ENCODE measurements at places on chromosomes 4 and X. TPM values are rescaled to one million over a fixed set of nuclear protein-coding genes. Genes with fewer than 3 reads are reported as not detected.

DNA sequence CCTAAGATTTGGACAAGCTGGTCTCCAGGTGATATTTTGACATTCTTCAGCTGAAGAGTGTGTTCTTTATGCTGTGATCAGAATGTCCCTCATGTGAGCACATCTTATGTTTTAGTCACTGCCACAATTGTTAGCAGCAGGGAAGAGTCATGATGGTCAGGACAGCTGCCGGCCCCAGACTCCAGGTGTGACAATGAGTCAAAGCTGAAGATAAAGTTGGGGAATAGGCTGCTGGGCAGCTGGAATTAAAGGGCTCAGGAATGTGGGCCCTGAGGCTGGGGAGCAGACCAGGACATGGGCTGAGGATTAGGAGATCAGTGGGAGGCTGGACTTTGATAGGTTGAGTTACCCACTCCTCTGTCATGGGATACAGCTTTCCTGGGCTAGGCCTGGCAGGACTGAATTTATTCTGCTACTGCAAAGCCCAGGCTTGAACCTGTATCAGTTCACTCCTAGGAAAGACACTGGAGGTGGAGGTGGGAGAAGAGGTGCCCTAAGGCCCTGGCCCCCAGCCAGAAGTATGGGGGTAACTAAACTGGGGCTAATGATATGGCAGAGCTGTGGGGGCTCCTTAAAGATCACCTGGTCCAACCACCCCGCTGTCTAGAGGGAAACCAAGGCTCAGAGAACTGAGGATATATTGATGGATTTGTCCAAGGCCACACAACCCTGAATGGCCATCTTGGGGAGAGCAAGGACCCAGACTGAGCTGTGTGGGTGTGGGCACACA lies 119.5 kb downstream of the PJA1 start:
- no peak for DNase-seq

Gene DYNLT3
- polyA plus RNA-seq, result 38.3 TPM

DNA sequence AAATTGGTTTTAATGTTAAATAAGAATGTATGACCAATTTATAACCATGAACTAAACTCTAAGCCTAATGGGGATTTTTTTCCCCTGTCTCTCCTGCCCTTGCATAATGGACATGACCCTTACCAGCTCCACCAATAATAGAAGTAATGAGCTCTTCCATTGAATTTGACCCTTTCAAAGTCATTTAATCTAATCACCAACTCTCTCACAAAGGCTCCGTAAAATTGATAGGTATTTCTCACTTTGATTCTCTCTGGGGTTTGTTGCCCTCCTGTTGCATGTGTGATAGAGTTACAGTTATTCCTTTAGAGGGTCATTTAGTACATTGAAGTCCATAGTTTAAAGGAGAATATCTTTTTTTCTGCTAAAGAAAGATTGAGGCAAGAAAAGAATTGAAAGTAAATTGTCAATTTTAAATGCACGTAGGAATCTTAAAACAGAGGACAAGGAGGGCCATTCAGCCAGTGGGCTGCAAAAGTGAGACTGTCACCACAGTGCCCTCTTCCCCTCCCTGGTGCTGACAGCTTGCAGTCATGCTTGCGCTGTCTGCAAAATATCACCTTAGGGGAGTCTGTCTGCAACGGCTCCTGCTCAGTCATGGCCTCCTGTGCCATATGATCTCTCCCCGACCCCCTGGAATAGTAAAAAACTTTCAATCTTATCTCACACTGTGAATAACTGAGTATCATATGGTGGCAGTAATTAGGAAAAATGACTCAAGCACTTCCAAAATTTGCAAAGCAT lies 307.5 kb upstream of the GNPDA2 start:
- no peak for DNase-seq

DNA sequence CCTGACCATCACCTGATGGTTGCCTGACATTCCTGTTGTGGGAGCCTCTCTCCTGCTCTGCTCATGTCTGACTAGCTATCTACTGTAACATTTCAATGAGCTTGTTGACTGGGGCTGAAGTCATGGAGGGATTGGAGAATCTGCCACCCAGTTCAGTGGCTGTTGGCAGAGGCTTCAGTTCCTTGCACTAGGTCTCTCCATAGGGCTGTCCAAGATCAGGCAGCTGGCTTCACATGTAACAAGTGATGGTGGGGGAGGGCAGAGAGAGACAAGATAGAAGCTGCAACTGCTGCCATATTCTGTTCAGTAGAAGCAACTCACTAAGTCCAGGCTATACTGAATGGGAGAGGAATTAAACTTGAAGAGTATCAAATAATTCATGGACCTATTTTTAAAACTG lies 14.1 kb upstream of the CCNI start:
- DNase-seq, result no peak

Gene UGT2B28
- 0.68 TPM for polyA plus RNA-seq

DNA sequence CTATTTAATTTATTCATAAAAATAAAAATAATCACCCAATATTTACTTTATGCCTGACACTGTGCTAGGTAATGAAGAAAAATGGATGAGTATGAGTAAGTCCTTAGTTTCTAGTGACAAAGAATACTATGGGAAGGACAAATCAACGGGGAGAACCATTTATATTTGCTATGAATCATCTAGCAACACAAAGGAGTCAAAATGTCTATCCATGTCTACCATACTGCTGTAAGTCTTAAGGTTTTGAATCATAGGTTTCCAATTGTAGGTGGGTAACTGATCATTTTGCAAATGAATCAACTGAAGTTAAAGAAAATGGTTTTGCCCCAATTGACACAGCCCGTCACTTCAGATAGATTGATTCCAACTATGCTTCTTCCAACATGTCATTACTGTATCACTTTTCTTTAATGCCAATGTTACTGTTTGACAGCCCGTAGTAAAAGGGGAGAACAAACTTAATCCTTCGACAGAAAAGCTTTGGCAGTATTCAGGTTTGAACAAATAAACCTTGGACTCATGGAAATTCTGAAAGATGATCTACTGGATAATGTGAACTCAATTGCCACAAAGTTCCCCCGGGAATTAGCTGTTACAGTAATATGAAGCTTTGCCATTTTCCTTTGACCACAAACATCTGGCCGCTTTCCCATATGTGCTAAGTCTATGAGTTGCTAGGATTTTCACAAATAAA lies 3.2 kb downstream of the TDO2 start:
- no peak for DNase-seq

DNA sequence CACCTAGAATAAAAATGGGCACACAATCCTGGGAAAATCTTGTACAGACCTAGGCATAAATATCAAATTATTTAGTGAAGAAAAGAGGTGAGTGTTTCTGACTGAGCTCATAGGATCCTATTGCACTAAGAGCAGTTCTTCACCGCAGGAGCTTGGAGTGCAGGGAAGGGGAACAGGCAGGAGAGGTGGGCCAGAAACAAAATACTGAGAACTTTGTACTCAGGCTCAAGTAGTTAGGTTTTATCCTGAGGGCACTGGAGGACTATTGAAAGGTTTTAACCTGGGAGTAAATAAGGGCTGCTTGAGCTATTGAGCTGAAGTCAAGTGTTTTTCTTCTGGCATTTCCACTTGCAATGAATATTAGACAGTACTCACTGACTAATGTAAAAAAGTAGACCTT lies 12.2 kb downstream of the EPHA5 start:
- no peak for DNase-seq

GRCh38 chrX:107713203-107713542 lies 62.4 kb downstream of the TSC22D3 start:
- DNase-seq, result no peak

DNA sequence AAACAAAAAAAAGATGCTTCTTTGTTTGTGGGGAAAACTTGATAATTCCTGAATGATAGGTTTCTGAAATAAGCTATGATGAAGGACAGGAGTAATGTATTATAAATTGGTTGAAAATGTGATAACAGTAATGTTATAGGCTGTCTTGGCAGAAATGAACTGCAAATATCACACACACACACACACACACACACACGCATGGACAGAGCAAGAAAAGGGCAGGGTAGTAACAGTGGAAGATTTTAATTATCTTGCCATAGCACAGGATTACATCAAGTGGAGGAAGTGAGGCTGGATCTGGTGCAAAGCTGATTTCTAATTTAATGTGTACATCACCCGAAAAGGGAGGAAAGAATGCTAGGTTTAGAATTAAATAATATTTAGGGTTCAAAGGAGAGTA lies 97.5 kb upstream of the CXXC4 start:
- no peak for DNase-seq

Gene PLXNB3
- 2.1 TPM for polyA plus RNA-seq

GRCh38 chr4:132180020-132180427 lies 969.1 kb upstream of the PCDH10 start:
- no peak for DNase-seq

DNA sequence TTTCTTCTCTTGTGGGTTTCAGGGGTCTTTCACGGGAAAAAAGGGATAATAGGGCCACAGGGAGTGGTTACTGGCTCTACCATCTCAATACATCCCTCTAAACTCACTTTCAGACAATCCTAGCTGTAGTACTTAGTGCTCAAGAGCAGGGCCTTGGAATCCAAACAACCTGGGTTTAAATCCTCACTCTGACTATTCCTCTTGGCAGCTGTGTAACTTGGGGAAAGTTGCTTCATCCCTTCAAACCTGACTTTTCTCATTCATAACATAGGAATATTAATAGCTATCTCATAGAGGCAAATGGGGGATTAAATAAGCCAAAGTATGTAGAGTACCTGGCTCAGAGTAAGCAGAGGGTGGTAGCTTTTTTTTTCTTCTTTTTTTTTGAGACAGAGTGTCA lies 32.4 kb downstream of the CCNG2 start:
- no peak for DNase-seq

Measured in left renal cortex interstitium (tissue), 4 donors.